ENCODE measurements at places on chromosomes 3 and 15.

DNA sequence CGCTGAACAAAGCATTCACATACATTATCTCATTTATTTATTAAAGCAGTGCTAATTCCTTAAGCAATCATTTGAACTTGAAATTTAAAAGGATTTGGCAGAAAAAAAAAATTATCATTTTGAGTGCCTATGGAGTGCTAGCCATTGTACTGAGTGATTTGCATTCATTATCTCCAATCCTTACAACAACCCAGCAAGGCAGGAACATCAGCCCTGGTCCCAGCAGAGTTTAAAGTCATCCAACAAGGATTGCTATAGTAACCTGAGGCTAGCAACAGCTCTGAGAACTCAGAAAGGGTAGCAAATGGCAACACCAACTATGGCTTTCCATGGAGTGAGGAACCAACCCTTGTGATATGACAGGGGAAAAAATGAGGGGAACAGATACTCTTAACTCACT is 237.6 kb upstream of the SETMAR start:
- no peak for DNase-seq

- no peak for DNase-seq
Observed at GRCh38 chr3:16061491-16061890, 113.0 kb upstream of the GALNT15 start.

GRCh38 chr3:52398670-52399081 is 46.2 kb downstream of the SEMA3G start:
- DNase-seq, result no peak

- no peak for DNase-seq
Observed at GRCh38 chr3:10973046-10973595, 19.4 kb upstream of the SLC6A1 start.

GRCh38 chr3:4531478-4532025 is 38.4 kb downstream of the ITPR1 start:
- no peak for DNase-seq

Data from stimulated activated CD8-positive, alpha-beta memory T cell treated with anti-CD3 and anti-CD28 coated beads, Interleukin-2, amount 100 ng/mL, for 1 hour (primary cell).